ENCODE measurements at places on chromosomes 5 and 9. TPM values are rescaled to one million over a fixed set of nuclear protein-coding genes. Genes with fewer than 3 reads are reported as not detected.

DNA sequence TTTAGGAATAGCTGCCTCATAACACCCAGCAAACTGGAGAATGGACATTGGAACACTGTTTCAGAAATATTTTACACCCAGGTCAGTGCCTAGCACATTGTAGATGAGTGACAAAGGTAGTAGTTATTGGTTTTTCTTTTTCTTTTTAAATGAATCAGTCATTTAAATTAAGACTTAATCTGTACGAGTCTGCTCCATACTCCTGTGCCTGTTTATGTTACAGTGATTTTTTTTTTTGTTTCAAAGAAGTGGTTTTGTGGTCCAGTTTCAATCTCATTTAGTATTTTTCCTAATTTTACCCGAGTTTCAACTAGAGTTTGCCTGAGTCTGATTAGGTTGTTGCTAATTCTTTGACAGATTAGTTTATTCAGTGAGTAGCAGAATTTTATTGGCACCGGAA lies 16.2 kb downstream of the LMNB1 start:
- no peak for DNase-seq

Gene FGD3
- 8.2 TPM for total RNA-seq

- DNase-seq: no peak
Observed at GRCh38 chr9:72882117-72882775, 70.6 kb downstream of the ALDH1A1 start.

DNA sequence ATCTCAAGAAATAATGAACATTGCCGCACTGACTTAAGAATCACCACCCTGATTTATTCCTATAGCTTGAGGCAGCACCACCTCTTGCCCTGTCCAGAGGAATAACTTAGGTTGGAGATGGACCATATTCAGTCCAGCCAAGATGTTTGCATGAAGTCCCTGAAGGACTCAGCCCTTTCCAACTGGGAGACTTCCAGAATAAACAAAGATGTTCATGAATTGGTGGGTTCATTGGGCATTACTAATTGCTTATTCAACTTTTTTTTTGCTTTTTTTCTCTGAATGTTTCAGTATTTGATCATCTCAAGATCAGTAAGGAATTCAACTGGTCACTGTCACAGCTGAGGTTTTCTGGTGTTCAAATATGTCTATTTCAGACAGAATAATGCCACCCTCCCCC lies 470.6 kb downstream of the CCDC171 start:
- DNase-seq: no peak

- no peak for DNase-seq
Observed at GRCh38 chr9:137426018-137426681, 3.0 kb downstream of the NOXA1 start.
